IMR-90 (cell line): ENCODE measurements at places on chromosomes 2 and 18. TPM values are rescaled to one million over a fixed set of nuclear protein-coding genes. Genes with fewer than 3 reads are reported as not detected.

GRCh38 chr18:79585395-79586370, 93.9 kb upstream of the CTDP1 start:
- no peak for DNase-seq

- peak; percentile 60 for DNase-seq
Observed at GRCh38 chr18:47100212-47100831, 50.0 kb downstream of the HDHD2 start.

DNA sequence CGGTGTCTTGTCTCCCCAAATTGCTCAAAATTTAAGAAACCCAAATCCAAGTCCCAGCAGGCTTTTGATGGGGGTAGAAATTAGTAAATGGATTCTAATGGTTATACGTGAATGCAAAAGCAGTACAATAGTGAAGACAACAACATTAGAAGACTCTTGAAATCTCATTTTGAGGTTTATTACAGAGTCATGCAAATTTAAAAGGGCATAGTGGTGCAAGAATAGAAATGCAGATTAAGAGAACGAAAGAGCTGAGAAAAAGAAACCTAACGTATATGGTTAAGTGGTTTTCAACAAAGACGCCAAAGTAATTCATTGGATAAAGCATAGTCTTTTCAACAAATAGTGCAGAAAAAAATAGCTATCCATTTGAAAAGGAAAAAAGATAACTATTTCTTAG, 33.2 kb upstream of the CXXC1 start:
- DNase-seq: no peak

GAL3ST2 gene
- not detected in 2 replicates for total RNA-seq

CCDC74B gene
- 3.6 and 3.9 TPM in 2 replicates for total RNA-seq

MROH2A gene
- not detected in 2 replicates for total RNA-seq

PCARE gene
- total RNA-seq: not detected in 2 replicates

HS1BP3 gene
- total RNA-seq: 9.0 and 10.3 TPM in 2 replicates

KIF5C gene
- 0.18 and 0.28 TPM in 2 replicates for total RNA-seq

KCTD1 gene
- 4.7 and 5.0 TPM in 2 replicates for total RNA-seq
